ENCODE measurements at places on chromosomes 6 and 20.

DNA sequence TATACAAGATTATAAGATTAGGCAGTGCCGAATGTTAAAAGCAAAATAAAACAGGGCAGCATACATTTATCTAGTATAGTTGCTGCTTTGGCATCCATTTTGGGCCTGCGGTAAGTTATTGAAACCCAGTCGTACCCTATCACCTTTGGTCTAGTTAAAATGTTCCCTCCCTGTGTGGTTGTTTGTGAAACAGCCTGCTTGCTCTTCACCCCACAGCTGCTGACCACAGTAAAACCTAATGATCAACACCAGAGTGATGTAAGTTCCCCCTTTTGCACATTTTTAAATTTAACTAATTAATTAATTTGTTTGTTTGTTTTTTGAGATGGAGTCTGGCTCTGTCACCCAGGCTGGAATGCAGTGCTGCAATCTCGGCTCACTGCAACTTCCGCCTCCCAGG is 50.3 kb upstream of the TXNDC5 start:
- DNase-seq, result no peak

- no peak for DNase-seq
Observed at GRCh38 chr6:3966426-3966825, 112.5 kb downstream of the FAM217A start.

DNA sequence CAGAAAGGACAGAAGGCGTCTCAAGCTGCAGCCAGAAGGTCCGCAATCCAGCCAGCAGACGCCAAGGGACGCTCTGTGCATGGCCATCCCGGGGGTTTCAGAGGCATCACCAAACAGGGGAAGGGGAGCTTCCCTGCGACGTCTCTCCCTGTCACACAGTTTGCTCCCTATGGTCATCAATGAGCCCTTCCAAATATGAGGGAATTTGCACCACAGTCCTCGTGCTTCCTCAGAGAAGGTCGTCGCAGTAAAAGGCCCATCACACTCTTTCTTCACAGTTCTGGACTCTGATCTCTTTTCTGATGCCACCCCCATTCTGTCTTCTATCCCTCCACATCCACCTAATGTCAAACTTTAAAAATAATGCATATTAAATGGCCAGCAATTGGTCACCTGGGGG is 10.2 kb upstream of the FOXC1 start:
- DNase-seq, result no peak

GRCh38 chr6:149041953-149042352 is 275.6 kb upstream of the TAB2 start:
- no peak for DNase-seq

- no peak for DNase-seq
Observed at GRCh38 chr6:122151066-122151465, 248.4 kb upstream of the HSF2 start.

- no peak for DNase-seq
Observed at GRCh38 chr6:106197441-106197840, 111.3 kb downstream of the PRDM1 start.

GRCh38 chr6:106077170-106077569 is 9.0 kb upstream of the PRDM1 start:
- no peak for DNase-seq

GRCh38 chr6:57267586-57268293 is 45.6 kb upstream of the RAB23 start:
- DNase-seq, result no peak

DNA sequence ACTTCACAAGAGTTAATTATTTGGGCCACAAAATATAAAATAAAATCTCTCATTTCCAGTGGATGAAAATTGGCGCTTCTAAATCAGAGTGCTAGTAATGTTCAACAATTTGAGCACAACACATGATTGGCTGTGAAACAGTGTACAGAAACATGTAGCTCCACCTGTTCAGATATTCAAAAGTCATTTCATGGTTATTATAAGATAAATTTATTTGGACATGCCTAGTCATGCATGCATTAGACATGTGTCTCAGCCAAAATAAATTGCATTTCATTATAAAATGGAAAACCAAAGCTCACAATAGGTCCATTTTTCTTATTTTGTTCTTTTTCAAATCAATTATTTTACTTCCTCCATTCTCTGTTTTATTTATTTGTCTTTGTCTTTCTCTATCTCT is 374.8 kb downstream of the LMBRD1 start:
- DNase-seq, result no peak

- no peak for DNase-seq
Observed at GRCh38 chr6:68108233-68108835, 526.7 kb upstream of the ADGRB3 start.

- DNase-seq, result no peak
Observed at GRCh38 chr20:4472906-4473305, 248.8 kb upstream of the PRND start.

DNA sequence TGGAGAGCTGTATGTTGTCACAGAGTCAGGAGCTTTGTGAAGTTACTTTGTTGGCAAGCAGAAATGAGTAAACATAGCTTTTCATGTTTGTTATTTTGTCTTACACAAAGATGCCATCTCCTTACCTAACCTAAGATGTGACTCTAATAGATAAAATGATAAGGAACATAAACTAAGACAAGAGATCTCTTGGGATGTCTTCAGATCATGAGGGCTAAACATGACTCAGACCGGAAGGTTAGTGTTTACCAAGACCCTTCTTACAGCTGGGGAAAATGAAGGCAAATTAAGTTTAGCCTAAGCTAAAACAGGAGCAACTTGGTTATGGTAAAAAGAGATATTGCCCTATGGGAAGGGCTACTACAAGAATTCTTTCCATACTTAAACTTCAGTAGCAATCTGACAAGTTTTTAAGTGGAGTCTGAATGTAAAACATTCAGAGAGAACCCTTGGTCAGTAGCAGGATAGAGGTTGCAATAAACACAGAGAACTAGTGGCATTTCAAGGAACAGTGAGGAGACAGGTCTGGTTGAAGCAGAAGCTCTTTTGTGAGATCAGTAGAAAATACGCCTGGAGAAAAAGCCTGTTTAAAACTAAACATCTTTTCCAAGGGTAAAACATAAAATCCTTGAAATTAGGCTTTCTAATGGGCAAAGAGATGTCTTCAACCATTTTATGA is 29.9 kb downstream of the SGK1 start:
- DNase-seq, result no peak

DNA sequence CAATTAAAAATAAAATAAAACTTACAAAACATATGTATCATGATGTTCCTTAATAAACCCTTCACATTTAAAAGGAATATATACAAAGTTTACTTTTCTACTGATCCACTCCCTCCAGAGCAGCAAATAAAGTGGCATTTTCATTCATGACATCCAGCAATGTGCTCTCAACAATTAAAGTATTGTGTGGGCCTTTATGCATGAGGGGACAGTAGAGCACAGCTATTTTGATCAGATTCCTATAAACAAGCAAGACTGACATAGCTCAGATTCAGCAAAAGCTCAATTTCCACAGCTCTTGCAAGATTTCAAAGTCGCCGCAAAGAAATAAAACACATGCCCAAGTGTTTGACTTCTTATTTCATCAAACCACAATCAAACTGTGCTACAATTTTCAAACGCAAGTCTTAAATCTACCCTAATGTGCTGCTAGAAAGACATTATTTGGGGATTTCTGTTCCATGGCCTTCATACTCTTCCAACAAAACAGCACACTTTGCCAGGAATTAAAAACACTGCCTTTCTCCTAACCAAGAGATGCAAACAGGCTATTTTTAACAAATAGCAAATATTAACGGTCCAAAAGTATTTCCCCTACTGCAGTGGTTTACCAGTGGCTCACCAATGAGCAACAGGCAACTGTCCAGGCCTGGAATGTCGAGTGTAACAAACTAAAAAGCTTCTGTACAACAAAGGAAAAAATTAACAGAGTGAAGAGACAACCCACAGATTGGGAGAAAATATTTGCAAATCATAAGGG is 52.3 kb downstream of the MBOAT1 start:
- no peak for DNase-seq

DNA sequence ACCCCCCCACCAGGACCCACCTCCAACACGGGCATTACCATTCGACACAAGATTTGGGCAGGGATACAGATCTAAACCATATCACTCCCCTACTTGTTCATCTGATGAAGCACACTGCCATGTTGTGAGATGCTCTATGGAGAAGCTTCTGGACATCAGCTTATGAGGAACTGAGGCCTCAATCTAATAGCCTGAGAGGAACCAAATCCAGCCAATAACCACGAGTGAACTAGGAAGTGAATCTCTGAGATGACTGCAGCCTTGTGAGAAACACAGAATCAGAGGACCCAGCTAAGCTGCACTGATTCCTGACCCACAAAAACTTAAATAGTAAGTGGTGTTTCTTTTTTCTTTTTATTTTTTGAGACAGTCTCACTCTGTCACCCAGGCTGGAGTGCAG is 21.6 kb upstream of the ZBTB2 start:
- no peak for DNase-seq

GRCh38 chr20:48019940-48020339 is 234.7 kb upstream of the SULF2 start:
- no peak for DNase-seq

GRCh38 chr6:45743028-45743615 is 272.5 kb downstream of the CLIC5 start:
- DNase-seq, result no peak

GRCh38 chr6:137637121-137637520 is 142.9 kb upstream of the OLIG3 start:
- no peak for DNase-seq

GRCh38 chr6:91976797-91977196 is 1389.9 kb upstream of the MAP3K7 start:
- DNase-seq, result no peak

GRCh38 chr6:163645560-163645959 is 231.0 kb downstream of the QKI start:
- DNase-seq, result no peak

- DNase-seq, result no peak
Observed at GRCh38 chr6:30483677-30484279, 5.5 kb upstream of the HLA-E start.

GRCh38 chr6:151577257-151577656 is 83.4 kb downstream of the CCDC170 start:
- no peak for DNase-seq

GRCh38 chr6:13044390-13044789 is 283.9 kb downstream of the TBC1D7 start:
- no peak for DNase-seq

All from stimulated activated CD4-positive, alpha-beta T cell treated with anti-CD3 and anti-CD28 coated beads, Interleukin-1b, Interleukin-23, amount 100 ng/mL, for 1 hour (primary cell).